ENCODE measurements at places on chromosomes 6 and 20. TPM values are rescaled to one million over a fixed set of nuclear protein-coding genes. Genes with fewer than 3 reads are reported as not detected.

GRCh38 chr20:24762791-24763350, 186.2 kb upstream of the CST7 start:
- no peak for DNase-seq
- peaks cover 5% of the 10 kb centered on the region for H3K36me3 ChIP-seq
- H3K4me1 ChIP-seq = peaks cover 10% of the 10 kb centered on the region

DNA sequence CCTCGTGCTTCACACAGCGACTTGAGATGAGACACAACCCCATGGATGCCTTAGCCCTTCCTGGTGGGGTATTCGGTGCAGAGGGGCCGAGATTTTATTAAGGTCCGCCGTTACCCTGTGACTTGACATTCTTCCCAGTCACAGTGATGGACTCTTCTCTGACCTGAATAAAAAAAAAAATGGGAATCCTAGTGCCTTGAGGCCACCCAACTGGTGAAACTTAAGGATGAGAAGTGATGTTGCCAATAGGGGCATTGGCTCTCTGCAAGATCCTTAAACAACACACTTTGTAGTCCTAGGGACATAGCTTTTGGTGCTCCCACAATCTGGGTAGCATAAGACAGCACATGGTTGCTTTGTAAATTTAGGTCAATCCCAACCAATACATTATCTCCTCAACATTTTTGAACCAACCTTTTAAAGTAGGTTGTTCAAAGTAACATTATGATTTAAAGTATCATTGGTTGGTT, 814 bp upstream of the ADNP start:
- peaks cover 57% of the 10 kb centered on the region for H3K36me3 ChIP-seq
- H3K27me3 ChIP-seq = no peaks in the 10 kb centered on the region
- peaks cover 38% of the 10 kb centered on the region for H3K4me1 ChIP-seq
- no peak for DNase-seq
- peak overlapping the region; percentile 64 for H3K4me3 ChIP-seq

DNA sequence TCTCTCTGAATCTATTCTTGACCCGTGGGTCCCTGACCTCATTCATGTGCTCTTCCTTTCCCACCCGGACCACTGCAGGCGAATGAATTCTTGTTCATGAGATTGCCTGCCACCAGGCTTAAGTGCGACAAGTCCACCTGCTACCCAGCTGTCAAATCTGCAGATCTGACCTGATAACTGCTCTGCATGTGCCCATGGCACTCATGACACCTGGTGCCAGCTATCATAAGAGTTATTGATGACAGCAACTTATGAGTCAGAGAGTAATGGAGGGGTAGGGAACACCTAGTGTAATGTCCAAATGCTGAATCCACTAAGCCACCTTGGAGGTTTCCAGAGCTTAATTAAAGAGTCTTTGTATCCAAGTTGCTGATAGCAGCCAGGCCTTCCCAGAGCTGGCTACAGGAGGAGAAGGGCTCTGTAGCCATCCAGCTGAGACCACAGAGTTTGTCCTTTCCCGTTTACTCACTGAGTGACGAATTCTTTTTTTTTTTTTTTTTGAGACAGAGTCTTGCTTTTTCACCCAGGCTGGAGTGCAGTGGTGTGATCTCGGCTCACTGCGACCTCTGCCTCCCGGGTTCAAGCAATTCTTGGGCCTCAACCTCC, 17.4 kb downstream of the SHLD1 start:
- no peaks in the 10 kb centered on the region for H3K36me3 ChIP-seq
- H3K27ac ChIP-seq = no peak overlapping the region
- no peak for DNase-seq
- H3K27me3 ChIP-seq = no peaks in the 10 kb centered on the region
- peaks cover 3% of the 10 kb centered on the region for H3K4me1 ChIP-seq
- no peak overlapping the region for H3K4me3 ChIP-seq

The SIGLEC1 gene
- total RNA-seq = not detected

The SMIM26 gene
- 56.6 TPM for total RNA-seq

DNA sequence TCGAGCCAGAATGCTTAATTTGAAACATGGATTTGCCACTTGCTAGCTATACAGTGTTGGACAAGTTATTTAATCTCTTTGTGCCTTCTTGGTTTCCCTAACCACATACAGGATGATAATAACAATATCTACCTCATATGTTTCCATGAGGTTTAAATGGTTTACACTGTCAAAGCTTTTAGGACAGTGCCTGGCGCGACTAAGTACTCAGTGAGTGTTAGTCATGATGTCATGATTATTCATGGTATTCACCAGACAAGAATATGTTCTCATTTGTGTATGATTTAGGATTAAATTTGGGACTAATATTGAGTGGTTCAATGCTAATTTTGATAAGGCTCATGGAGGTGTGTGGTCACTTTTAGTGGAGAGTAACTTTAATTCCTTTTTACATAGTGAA, 167.4 kb downstream of the EYA4 start:
- peak overlapping the region; percentile 64 for H3K27ac ChIP-seq
- DNase-seq = no peak
- no peak overlapping the region for H3K4me3 ChIP-seq
- H3K27me3 ChIP-seq = no peaks in the 10 kb centered on the region
- peaks cover 44% of the 10 kb centered on the region for H3K4me1 ChIP-seq
- no peaks in the 10 kb centered on the region for H3K36me3 ChIP-seq

The RUNX2 gene
- 4.9 TPM for total RNA-seq

DNA sequence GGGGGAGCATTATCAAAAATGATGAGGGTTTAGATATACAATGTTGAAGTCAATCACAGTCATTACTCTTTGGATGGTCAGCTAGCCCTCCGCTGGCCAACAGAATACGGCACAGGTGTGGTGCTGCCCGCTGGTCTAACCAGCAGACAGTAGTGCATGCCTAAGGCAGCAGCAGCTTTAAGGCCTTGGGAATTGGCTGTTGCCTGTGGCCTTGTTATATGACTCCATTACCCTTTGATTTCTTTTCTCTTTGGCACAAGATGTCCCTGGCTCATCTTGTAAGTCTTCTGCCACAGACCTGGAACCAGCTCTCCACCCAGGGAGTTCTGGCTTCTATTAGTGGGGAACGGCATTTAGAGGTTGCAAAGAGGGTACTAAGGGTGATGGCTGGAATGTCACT, 110.2 kb downstream of the WDR27 start:
- DNase-seq = no peak
- H3K27me3 ChIP-seq = no peaks in the 10 kb centered on the region
- no peaks in the 10 kb centered on the region for H3K4me1 ChIP-seq
- no peak overlapping the region for H3K27ac ChIP-seq
- H3K4me3 ChIP-seq = no peak overlapping the region
- H3K36me3 ChIP-seq = no peaks in the 10 kb centered on the region

DNA sequence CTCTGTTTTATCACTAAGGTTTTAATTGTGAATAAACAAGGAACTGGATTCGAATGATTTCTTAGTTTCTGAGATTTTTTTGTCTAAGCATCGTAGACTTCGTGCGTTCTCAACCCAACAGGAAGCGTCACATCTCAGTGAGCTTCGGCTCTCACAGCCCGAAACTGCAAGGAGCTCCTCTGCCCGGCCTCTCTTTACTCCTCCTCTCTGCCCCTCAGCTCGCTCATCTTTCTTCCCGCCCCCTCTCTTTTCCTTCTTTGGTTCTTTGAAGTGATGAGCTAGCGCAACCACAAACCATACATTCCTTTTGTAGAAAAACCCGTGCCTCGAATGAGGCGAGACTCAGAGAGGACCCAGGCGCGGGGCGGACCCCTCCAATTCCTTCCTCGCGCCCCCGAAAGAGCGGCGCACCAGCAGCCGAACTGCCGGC, 480 bp upstream of the NT5E start:
- peak; percentile 82 for DNase-seq
- peak overlapping the region; percentile 67 for H3K27ac ChIP-seq
- H3K36me3 ChIP-seq = no peaks in the 10 kb centered on the region
- peaks cover 5% of the 10 kb centered on the region for H3K27me3 ChIP-seq
- peaks cover 5% of the 10 kb centered on the region for H3K4me1 ChIP-seq

GRCh38 chr6:153702671-153703070, 336.4 kb upstream of the OPRM1 start:
- no peaks in the 10 kb centered on the region for H3K27me3 ChIP-seq
- DNase-seq = no peak

The CST3 gene
- 91.3 TPM for total RNA-seq

The GABRR1 gene
- total RNA-seq = 0.67 TPM

The SYNDIG1 gene
- 17.9 TPM for total RNA-seq

The VSX1 gene
- total RNA-seq = not detected

- DNase-seq = no peak
- no peak overlapping the region for H3K27ac ChIP-seq
- H3K4me3 ChIP-seq = no peak overlapping the region
Observed at GRCh38 chr20:32454164-32455145, 96.3 kb downstream of the ASXL1 start.

DNA sequence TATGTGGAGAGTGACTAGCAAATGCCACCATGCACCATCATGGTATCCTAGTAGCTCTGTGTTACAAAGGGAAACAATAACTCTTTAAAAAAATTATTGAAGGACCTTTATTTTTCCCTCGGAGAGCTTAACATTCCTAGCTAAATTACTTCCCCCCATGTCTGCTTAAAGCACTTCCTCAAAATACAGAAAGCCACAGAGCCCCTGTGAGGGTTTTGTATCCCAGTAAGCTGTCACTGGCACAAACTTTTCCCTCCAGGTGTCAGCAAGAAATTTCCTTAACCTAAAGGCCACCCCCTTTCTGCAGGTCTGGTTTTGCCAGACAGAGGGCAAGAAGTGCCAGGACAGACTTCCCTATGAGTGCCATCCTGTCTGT, 340.0 kb upstream of the PRDM1 start:
- H3K36me3 ChIP-seq = no peaks in the 10 kb centered on the region
- H3K27me3 ChIP-seq = peaks cover 4% of the 10 kb centered on the region
- H3K4me1 ChIP-seq = no peaks in the 10 kb centered on the region
- no peak overlapping the region for H3K4me3 ChIP-seq

DNA sequence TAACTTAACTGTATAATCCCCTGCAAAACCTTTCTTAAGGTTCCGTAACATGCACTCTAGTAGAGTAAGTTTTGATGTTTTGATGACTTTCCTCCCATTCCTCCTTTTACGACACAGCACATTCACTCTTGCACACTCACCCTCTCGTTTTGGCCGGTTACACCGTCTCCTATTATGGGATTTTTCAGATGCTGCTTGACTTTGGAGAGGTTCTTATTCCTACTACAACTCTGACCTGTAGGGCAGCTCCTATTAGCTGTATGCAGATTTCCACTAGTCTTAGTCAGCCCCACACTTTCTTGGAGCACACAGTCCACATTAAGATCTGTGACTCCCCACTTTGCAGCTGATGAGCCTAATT, 223.7 kb upstream of the SYNCRIP start:
- DNase-seq = no peak
- H3K27me3 ChIP-seq = no peaks in the 10 kb centered on the region
- peak overlapping the region; percentile 38 for H3K4me3 ChIP-seq
- H3K4me1 ChIP-seq = no peaks in the 10 kb centered on the region
- H3K27ac ChIP-seq = no peak overlapping the region
- no peaks in the 10 kb centered on the region for H3K36me3 ChIP-seq

- no peaks in the 10 kb centered on the region for H3K4me1 ChIP-seq
- no peaks in the 10 kb centered on the region for H3K36me3 ChIP-seq
- H3K27me3 ChIP-seq = no peaks in the 10 kb centered on the region
Observed at GRCh38 chr6:89359561-89359960, 7.0 kb upstream of the UBE2J1 start.

- no peak overlapping the region for H3K4me3 ChIP-seq
- no peak for DNase-seq
- H3K4me1 ChIP-seq = no peaks in the 10 kb centered on the region
- no peak overlapping the region for H3K27ac ChIP-seq
- H3K27me3 ChIP-seq = peaks cover 30% of the 10 kb centered on the region
- no peaks in the 10 kb centered on the region for H3K36me3 ChIP-seq
Observed at GRCh38 chr6:1296079-1296478, 15.8 kb upstream of the FOXQ1 start.

DNA sequence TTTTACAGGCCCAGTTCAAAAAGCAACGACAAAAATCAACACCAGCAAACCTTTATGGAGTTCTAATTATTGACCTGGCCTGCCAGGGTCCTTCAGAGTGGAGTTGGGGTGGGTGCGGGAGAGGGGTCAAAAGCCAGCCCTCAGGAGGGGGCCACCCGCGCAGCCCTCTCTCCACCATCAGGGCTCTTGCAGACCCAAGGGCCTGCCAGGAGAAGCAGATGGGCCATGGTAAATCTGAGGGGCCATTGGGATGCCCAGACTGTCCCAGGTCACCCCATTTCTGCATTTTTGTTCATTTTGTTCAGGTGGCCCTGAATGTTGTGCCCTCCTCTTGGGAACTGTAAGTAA, 88.4 kb downstream of the DHX35 start:
- peak overlapping the region; percentile 56 for H3K4me3 ChIP-seq
- no peak overlapping the region for H3K27ac ChIP-seq
- DNase-seq = no peak
- H3K27me3 ChIP-seq = no peaks in the 10 kb centered on the region

GRCh38 chr20:62885896-62886708, 24.5 kb upstream of the TCFL5 start:
- no peak overlapping the region for H3K4me3 ChIP-seq
- peak overlapping the region; percentile 21 for H3K27ac ChIP-seq
- H3K27me3 ChIP-seq = no peaks in the 10 kb centered on the region
- peaks cover 31% of the 10 kb centered on the region for H3K4me1 ChIP-seq
- no peak for DNase-seq
- H3K36me3 ChIP-seq = peaks cover 49% of the 10 kb centered on the region

- H3K27me3 ChIP-seq = no peaks in the 10 kb centered on the region
- no peaks in the 10 kb centered on the region for H3K36me3 ChIP-seq
- peaks cover 11% of the 10 kb centered on the region for H3K4me1 ChIP-seq
- H3K27ac ChIP-seq = no peak overlapping the region
- no peak overlapping the region for H3K4me3 ChIP-seq
Observed at GRCh38 chr6:71404145-71404966, 115.7 kb downstream of the OGFRL1 start.

- DNase-seq = no peak
- H3K27me3 ChIP-seq = peaks cover 3% of the 10 kb centered on the region
- no peak overlapping the region for H3K27ac ChIP-seq
- H3K36me3 ChIP-seq = no peaks in the 10 kb centered on the region
- no peaks in the 10 kb centered on the region for H3K4me1 ChIP-seq
- no peak overlapping the region for H3K4me3 ChIP-seq
Observed at GRCh38 chr6:160882791-160883279, 108.7 kb upstream of the MAP3K4 start.

- H3K36me3 ChIP-seq = no peaks in the 10 kb centered on the region
- peak overlapping the region; percentile 86 for H3K27ac ChIP-seq
- H3K4me1 ChIP-seq = peaks cover 54% of the 10 kb centered on the region
- H3K27me3 ChIP-seq = no peaks in the 10 kb centered on the region
- H3K4me3 ChIP-seq = no peak overlapping the region
Observed at GRCh38 chr20:47574616-47575364, 73.1 kb downstream of the NCOA3 start.

The MOCS1 gene
- 4.0 TPM for total RNA-seq

The BEND6 gene
- total RNA-seq = 5.3 TPM

- H3K4me1 ChIP-seq = no peaks in the 10 kb centered on the region
- H3K27me3 ChIP-seq = no peaks in the 10 kb centered on the region
- H3K36me3 ChIP-seq = no peaks in the 10 kb centered on the region
Observed at GRCh38 chr6:154370545-154370944, 13.9 kb upstream of the IPCEF1 start.

- no peaks in the 10 kb centered on the region for H3K36me3 ChIP-seq
- no peak overlapping the region for H3K4me3 ChIP-seq
- H3K27me3 ChIP-seq = peaks cover 36% of the 10 kb centered on the region
- no peak for DNase-seq
Observed at GRCh38 chr20:49549801-49550551, 18.0 kb downstream of the PTGIS start.

Measured in A673 (cell line).